ENCODE measurements at places on chromosomes 3 and 15. TPM values are rescaled to one million over a fixed set of nuclear protein-coding genes. Genes with fewer than 3 reads are reported as not detected.

DNA sequence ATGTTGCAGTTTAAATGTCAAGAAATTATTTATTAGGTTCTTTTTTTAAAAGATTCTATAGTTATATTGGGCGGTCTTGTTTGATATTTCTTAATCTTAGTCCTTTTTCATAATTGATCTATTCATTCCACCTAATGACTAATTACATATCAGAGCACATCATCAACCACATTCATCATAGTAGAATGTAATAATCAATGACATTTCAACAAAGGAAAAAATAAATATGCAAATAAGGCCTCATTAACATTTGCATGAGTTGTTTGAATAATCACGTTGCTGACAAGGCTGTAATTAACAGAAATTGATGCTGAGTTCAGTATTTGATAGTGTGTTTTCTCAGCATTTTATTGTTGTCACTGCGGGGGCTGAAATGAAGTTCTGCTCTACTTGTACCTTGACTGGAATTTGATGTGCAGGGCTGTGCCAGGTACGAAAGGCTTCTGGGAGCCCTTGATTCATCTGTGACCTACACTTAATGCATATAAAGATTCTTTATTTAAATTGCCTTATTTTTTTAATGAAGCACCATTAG, 215.7 kb downstream of the TCF12 start:
- no peak for DNase-seq
- no peak overlapping the region for H3K27ac ChIP-seq
- no peak overlapping the region for H3K4me3 ChIP-seq
- no peaks in the 10 kb centered on the region for H3K4me1 ChIP-seq
- H3K36me3 ChIP-seq, result no peaks in the 10 kb centered on the region

The ENTPD3 gene
- 0.28 TPM for total RNA-seq

- H3K27me3 ChIP-seq, result no peaks in the 10 kb centered on the region
- no peak overlapping the region for H3K27ac ChIP-seq
- H3K4me3 ChIP-seq, result no peak overlapping the region
- peaks cover 48% of the 10 kb centered on the region for H3K4me1 ChIP-seq
Measured at GRCh38 chr3:189312866-189313265, 141.1 kb downstream of the TPRG1 start.

The HRG gene
- total RNA-seq, result 0.16 TPM

DNA sequence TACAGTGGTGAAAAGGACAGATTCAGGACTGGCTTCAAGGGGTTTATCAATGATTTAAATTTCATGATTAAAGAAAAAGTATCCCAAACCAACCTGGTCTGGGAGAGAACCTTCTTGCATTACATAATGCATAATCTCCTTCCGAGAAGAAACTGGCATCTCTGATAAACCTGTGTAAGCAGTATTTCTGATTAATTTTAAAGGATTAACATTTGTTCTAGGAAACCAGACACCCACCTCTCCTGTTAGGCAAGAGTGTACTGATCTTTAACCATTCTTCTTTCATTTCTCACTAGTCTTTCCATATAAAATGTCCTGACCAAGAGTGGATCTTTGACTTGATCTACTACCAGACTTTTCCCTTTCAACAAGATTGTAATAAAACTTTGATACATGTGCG, 22.8 kb upstream of the PPP4R2 start:
- DNase-seq, result no peak
- H3K27me3 ChIP-seq, result no peaks in the 10 kb centered on the region
- H3K36me3 ChIP-seq, result peaks cover 7% of the 10 kb centered on the region
- no peak overlapping the region for H3K27ac ChIP-seq
- no peak overlapping the region for H3K4me3 ChIP-seq
